ENCODE measurements at places on chromosomes 4 and X.

DNA sequence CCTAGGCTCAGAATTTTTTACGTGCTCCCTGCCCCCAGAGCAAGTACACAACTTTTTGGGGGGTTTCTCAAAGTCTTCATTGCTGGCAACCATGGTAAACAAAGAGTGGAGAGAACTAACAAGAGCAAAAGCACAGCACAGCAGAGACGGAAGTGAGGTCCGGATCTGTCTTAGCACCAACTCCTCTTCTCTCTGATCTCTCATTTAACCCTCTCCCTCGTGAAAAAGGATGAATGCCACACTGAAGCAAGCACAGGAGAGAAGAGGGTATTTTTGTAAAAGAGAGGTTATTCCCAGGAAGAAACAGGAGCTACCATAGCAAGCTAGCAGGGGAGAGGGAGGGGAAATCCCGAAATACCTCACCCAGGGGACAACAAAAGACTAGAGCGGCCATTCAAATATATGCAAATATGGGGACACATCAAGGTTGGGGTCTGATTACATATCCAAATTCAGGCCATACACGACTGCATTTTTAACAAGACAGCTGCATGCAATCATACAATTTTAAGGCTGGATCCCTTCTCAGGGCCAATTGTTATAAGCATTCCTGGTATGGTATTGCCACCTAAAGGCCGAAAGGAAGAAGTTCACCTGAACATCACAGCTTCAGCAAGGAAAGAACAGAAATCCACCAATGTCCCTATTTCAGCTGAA, 46.6 kb downstream of the CD40LG start:
- DNase-seq: peak; percentile 65

GRCh38 chr4:10737337-10737736, 52.8 kb upstream of the CLNK start:
- DNase-seq: peak; percentile 79

GRCh38 chr4:71692198-71692597, 91.7 kb downstream of the GC start:
- no peak for DNase-seq

GRCh38 chr4:133498149-133498548, 349.1 kb downstream of the PCDH10 start:
- DNase-seq: no peak

DNA sequence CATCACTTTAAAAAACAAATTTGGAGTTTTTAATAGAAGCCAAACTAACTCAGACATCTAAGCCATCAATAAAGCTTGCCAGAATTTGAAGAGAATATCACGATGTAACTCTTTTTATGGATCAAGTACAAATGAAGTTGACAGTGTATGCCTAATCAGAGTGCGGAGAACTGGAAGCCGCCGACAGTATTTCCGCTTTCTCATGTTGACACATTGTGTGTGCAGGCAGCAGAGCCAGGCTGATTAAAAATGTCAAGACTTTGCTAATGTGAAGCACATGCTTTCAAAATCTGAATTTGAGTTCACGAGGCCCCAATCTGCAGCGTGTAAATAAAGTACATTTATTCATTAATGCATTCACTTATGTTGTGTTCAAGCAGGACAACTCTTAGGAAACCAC, 161.2 kb downstream of the TENM3 start:
- no peak for DNase-seq

Data from fibroblast of lung (primary cell).